Cardiac ventricle fibroblast (primary cell): ENCODE measurements at places on chromosomes 13 and 19. TPM values are rescaled to one million over a fixed set of nuclear protein-coding genes. Genes with fewer than 3 reads are reported as not detected.

The RGCC gene
- total RNA-seq, result 3.1 and 5.1 TPM in 2 replicates

The IL11 gene
- total RNA-seq, result 0.15 and 0.31 TPM in 2 replicates

The PCDH17 gene
- total RNA-seq, result under 0.01 TPM in 2 replicates

The CPB2 gene
- not detected in 2 replicates for total RNA-seq

The LATS2 gene
- 29.1 and 29.4 TPM in 2 replicates for total RNA-seq

The MATK gene
- not detected in 2 replicates for total RNA-seq

The FCGBP gene
- 4.6 and 4.9 TPM in 2 replicates for total RNA-seq

The ZNF431 gene
- total RNA-seq, result 5.6 and 7.4 TPM in 2 replicates

The SGCG gene
- not detected in 2 replicates for total RNA-seq

The ZNF613 gene
- total RNA-seq, result 1.7 and 2.9 TPM in 2 replicates

The PCSK4 gene
- total RNA-seq, result 0.19 and 0.49 TPM in 2 replicates

The PODNL1 gene
- 5.7 and 8.3 TPM in 2 replicates for total RNA-seq

The CACNA1A gene
- total RNA-seq, result 0.93 and 1.1 TPM in 2 replicates

The ZFP36 gene
- 61.9 and 72.9 TPM in 2 replicates for total RNA-seq

The KLK2 gene
- total RNA-seq, result not detected in 2 replicates

The RUBCNL gene
- total RNA-seq, result 0.12 and 0.64 TPM in 2 replicates

The FKBP8 gene
- total RNA-seq, result 286 and 301 TPM in 2 replicates

The CYP4F2 gene
- total RNA-seq, result not detected in 2 replicates
